H1 (cell line): ENCODE measurements at places on chromosomes 2 and 18. TPM values are rescaled to one million over a fixed set of nuclear protein-coding genes. Genes with fewer than 3 reads are reported as not detected.

DNA sequence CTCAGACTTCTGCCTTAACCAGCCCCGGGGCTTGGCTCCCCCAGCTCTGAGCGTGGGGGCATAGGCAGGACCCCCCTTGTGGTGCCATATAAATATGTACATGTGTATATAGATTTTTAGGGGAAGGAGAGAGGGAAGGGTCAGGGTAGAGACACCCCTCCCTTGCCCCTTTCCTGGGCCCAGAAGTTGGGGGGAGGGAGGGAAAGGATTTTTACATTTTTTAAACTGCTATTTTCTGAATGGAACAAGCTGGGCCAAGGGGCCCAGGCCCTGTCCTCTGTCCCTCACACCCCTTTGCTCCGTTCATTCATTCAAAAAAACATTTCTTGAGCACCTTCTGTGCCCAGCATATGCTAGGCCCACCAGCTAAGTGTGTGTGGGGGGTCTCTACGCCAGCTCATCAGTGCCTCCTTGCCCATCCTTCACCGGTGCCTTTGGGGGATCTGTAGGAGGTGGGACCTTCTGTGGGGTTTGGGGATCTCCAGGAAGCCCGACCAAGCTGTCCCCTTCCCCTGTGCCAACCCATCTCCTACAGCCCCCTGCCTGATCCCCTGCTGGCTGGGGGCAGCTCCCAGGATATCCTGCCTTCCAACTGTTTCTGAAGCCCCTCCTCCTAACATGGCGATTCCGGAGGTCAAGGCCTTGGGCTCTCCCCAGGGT is 5.5 kb downstream of the CTDSP1 start:
- DNase-seq: no peak

DNA sequence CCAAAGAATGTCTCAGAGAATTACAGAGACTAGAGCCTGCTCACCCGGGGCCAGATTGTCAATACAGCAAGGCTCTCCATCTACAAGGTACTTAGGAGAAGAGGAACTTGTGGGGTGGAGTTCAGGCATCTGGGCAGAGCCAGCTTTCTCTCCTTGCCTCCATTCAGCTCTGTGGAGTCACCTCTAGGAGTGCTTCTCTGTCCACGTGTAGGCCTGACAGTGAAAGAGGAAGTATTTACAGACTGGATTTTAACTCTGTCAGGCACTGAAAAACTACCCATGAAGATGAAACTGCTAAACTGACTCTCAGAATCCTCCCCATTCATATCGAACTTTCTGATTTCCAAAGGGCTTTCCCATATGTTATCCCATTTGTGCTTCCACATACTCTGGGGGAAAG is 315.6 kb downstream of the SETBP1 start:
- no peak for DNase-seq

DNA sequence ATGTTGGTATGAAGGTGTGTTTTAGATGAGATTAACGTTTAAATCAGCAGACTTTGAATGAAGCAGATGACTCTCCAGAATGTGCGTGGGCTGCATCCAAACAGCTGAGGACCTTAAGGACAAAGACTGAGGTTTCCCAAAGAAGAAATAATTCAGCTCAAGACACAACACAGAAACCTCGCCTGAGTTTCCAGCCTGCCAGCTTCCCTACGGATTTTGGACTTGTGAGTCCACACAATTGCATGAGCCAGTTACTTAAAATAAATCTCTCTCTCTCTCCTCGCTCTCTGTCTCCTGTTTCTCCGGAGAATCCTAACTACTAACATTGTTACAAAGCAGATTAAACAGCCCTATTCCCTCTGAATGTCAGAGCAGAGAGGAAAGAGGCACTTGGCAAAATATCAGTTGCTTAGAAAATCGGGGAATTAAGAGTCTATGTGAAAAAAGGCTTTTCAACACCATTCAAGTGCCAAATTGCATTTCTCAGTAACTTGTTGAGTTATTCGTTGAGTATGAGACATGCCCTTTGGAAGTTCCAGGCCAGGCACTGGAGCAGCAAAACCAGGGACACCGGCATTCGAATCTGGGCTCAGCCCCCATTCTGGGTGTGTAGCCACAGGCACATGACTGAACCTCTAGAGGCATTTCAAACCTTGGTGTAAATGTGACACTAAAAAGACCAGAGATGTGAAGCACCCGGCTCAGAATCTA is 174.6 kb upstream of the PID1 start:
- DNase-seq: no peak

GRCh38 chr2:24881158-24881557 is 38.9 kb downstream of the ADCY3 start:
- no peak for DNase-seq

DNA sequence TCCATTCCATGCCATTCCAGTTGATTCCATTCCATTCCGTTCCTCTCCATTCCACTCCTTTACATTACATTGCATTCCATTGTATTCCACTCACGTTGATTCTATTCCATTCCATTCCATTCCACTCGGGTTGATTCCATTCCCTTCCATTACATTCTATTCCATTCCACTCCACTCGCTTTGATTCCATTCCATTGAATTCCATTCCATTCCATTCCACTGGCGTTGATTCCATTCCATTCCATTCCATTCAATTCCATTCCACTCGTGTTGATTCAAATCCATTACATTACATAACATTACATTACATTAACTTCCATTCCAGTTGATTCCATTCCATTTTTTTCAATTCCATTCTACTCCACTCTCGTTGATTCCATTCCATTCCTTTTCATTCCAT is 1142.8 kb downstream of the RPIA start:
- no peak for DNase-seq

GRCh38 chr18:44937960-44938719 is 257.5 kb downstream of the SETBP1 start:
- no peak for DNase-seq

DNA sequence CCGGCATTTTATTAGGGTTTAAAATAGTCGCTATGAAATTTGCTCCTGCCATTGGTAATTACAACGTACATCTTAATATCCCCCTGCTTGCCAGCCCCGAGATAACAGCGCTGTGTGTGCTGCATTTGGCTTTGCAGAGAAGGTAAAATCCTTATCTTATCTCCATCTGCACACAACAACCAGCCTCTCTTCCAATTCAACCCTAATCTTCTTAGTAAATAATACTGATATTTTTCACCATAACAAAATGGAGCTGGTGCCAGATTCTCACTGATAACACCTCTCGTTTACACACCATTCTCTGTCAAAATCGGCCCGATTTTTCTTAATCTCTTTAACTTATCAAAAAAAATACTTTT is 61.4 kb upstream of the SIX3 start:
- DNase-seq: no peak

DNA sequence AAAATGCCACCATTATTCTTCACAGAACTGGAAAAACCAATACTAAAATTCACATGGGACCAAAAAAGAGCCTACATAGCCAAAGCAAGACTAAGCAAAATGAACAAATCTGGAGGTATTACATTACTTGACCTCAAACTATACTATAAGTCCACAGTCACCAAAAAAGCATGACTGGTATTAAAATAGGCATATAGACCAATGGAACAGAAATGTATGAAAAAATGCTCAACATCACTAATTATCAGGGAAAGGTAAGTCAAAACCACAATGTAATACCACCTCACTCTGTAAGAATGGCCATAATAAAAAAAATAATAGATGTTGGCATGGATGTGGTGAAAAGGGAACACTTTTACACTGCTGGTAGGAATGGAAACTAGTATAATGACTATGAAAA is 158.6 kb downstream of the CDH2 start:
- DNase-seq: no peak

PRLH gene
- total RNA-seq: not detected in 2 replicates

C2orf76 gene
- total RNA-seq: 5.0 and 6.2 TPM in 2 replicates

ACMSD gene
- not detected in 2 replicates for total RNA-seq

SERPINB4 gene
- total RNA-seq: 0.32 and 0.96 TPM in 2 replicates

SLC35G4 gene
- total RNA-seq: not detected in 2 replicates

ANO7 gene
- total RNA-seq: 6.5 and 6.9 TPM in 2 replicates

CD207 gene
- total RNA-seq: not detected in 2 replicates
